ENCODE measurements at places on chromosomes 4 and X.

DNA sequence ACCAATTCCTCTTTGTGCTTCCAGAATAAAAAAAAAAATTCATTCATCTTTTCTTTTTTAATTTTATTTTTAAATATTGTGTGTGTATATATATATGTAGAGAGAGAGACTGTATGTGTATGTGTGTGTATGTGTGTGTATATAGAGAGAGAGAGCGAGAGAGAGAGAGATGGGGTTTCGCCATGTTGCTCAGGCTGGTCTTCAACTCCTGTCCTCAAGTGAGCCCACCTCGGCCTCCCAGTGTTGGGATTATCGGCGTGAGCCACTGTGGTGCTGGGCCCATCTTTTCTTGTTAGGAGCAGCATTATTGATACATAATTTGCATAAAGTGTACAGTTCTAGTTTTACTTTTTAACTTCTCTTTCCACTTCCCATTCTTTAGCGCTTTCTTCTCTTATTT, 33.6 kb downstream of the KDM6A start:
- no peak for DNase-seq

- DNase-seq, result peak; percentile 40
Measured at GRCh38 chr4:3480528-3481112, 17.5 kb downstream of the DOK7 start.

GRCh38 chr4:101846550-101846949, 56.0 kb downstream of the BANK1 start:
- no peak for DNase-seq

- no peak for DNase-seq
Measured at GRCh38 chr4:78673337-78673736, 102.8 kb upstream of the BMP2K start.

DNA sequence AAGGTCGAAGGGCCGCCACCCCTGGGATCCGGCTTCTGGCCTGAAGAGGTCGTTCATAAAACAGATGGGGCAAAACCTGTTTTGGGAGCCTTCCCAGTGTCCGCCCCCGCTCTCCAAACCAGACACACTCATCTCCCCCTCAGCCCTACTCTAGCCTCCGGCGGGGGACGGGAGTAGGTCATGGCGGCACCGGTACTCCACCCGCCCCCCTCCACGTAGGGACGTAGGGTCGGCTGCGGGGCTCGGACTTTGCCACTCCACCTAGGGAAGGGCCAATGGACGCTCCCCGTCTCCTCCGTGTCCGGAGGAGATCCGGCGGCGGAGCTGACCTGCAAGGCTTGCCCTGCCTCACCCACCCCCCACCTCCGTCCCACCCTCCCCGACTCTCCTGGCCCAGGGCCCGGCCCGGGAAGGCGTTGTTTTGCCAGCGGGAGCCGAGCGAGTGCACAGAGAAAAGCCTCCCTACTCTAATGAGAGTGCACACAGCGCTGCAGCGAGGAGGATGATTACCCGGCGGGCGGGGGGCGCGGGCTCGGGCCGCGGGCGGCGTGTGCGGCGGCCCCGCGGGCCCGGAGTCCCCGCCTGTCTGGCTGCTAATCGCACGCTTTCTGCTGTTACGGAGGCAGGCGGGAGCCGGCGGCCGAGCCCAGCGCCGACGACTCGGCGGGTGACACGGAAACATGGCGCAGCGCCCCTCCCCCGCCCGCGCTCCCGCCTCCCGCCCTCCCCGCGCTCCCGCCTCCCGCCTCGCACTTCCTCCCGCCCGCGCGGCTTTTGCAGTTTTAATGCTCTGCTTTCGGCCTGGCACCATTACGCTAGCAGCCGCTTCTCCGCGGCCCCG, 8.3 kb upstream of the BCOR start:
- DNase-seq, result no peak

DNA sequence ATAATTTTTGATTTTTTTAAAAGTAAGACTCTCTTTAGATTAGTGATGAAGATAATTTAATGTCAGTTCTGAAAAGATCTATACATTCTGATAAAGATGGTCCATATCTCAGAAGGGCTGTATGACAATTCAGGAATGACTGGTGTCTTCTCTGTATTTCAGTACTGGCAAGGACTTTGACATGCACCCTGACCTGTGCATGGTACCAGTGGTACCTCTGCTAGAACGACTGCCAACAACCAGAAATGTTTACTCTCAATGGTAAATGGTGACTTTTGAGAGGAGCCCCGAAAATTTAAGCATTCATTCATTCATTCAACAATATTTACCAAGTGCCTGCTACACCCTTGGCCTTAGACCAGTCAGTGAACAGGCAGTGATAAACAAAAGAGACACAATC, 4.8 kb downstream of the NR3C2 start:
- no peak for DNase-seq

GRCh38 chr4:41656106-41656505, 92.4 kb downstream of the PHOX2B start:
- DNase-seq, result no peak

DNA sequence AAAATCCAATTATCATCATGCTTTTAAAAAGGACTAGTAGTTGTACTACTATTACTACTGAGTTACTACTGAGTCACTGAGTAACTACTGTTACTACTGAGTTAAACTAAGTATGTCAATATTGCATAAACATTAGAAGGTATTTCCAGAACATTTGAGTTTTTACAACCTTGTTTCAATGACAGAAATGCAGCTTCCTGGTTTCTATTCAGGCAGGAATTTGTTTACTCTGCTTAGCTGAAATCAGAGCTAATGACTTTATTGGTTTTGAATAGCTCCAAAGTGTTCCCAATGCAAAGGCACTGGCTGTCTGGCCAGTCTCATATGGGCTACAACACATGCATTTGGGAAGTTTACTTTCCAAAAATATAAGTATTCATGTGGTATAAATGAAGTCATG, 12.0 kb downstream of the RPS6KA6 start:
- no peak for DNase-seq

- no peak for DNase-seq
Measured at GRCh38 chrX:76064825-76065224, 108.0 kb upstream of the PBDC1 start.

- DNase-seq, result no peak
Measured at GRCh38 chrX:121781991-121782390, 734.6 kb downstream of the GLUD2 start.

DNA sequence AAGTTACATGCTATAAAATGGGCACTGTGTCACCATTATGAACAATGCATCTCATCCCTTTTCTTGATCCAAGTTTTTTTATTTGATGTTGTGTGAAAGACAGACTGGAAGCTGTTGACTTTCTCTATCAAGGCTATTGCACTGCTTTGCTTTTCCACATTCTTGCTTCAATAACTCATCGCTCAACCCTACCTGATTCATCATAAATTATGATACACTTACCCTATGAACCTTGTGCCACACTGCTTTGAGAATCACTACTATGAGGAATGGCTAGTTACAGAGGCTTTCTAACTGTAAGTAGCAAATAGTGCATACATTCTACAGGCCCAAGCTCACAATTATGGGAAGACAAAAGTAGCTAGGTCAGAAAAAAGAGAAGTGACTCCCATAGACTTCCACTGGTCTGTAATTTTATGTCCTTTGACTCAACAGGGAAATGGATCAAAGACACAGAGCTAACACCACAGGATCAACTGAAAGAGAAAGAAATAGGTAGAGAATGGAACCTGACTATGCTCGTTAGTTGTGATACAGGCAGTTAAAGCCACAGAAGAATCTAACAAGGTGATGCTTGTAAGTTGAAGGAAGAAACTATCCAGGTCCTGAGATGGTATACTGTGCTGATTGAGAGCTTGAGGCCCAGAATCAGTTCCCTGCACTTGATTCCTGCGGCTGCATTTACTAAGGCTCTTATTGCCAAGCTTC, 163.5 kb downstream of the PPP3CA start:
- DNase-seq, result no peak

- DNase-seq, result no peak
Measured at GRCh38 chrX:134547047-134547679, 87.2 kb downstream of the HPRT1 start.

DNA sequence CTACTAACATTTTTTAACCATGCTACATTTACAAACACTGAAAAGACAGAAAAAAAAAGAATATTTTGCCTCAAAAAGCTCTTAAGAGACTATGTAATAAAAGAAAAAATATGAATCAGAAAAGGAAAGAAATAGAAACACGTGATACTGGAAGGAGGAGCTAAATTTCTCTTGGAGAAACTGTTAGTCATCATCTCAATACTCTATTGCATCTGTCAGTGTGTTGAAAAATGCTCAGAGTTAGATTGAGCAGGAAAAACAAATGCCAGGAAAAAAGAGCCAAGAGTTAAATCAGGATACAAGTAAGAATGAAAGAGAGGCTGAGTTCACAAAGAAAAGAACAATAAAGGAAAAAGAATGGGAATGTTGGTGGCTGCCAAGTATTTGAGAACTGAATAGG, 2.6 kb downstream of the RAB28 start:
- DNase-seq, result no peak

DNA sequence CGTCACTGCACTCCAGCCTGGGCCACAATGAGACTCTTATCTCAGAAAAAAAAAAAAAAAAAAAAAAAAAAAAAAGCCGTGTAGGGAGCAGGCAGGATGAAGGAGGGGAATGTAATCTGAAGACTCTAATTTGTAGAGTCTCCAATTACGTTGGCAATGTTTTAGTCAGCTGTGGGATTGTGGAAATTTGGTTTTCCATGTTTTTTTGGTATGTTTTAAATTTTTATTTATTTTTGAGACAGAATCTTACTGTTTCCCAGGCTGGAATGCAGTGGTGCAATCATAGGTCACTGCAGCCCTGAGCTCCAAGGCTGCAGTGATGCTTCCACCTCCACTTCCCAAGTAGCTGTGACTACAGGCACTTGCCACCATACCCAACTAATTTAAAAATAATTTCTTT, 56.5 kb downstream of the NSD2 start:
- DNase-seq, result no peak

DNA sequence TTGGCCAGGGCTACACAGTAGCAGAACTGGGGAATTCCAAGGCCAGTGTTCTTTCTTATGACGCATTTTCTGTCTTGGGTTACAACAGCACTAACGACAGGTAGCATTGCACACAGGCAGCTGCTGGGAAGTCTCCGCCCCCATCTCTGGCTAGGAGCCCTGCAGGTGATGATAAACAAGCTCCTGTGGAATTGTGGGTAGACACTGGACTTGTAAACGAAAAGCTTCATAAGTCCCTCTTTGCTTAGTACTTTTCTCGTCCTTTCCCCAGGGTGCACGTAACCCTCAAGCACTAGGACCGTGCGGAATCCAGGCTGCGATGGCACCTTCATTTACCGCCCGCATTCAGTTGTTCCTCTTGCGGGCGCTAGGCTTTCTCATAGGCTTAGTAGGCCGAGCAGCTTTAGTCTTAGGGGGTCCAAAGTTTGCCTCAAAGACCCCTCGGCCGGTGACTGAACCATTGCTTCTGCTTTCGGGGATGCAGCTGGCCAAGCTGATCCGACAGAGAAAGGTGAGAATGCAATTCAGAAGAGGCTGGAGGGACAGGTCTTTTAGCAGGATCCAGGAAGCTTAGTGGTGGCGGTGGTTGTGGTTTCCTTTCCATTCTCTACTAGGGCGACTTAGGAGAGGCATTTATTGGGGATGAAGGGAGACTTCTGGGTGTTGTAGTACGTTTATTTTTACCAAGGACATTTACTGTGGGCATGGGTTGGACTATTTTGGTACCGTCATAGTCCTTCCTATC, at the start of gene FAAH2:
Gene FAAH2, plus strand, starts transcription at position 200 of the 745 bp plus-strand sequence. Its CDS starts 120 bp downstream, at position 320.
- peak; percentile 25 for DNase-seq

DNA sequence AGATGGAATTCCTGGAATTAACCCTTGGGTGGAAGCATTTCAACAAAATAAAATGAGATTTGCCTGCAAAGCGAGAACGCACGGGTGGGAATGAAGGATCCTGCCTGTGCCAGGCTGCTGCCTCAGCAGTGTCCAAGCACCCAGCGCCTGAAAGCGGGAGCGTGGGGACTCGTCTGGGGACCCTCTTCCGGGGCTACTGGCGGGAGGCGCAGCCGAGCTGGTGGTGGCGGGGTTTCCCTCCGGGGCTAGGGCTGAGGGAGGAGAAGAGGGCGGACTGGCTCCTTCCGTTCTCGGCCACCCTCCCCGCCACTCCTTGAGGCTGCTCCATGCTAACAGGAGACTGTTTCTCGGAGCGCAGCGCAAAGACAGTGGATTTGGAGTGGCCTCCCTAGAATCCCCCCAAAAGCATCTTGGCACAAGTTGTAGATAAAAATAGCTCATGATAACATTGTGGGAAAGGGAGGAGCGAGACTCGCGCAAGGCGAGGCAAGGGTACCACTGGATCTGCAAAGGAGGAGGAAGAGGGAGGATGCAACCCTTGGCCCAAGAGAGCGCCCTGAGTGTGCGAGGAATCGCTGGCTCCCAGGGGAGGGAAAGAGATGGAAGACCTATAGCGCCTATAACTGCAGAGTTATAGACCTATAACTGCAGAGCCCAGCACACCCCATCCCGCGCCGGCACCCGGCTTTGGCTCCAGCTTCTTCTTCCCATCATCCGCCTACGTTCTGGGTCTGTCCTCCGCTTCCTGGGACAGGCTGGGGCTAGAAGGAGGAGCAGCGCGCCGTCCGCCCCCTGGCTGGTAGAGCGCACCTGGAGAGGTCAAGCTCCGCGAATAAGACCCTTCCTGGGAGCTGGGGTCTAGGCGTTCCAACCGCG, 1.3 kb downstream of the HS3ST1 start:
- no peak for DNase-seq

DNA sequence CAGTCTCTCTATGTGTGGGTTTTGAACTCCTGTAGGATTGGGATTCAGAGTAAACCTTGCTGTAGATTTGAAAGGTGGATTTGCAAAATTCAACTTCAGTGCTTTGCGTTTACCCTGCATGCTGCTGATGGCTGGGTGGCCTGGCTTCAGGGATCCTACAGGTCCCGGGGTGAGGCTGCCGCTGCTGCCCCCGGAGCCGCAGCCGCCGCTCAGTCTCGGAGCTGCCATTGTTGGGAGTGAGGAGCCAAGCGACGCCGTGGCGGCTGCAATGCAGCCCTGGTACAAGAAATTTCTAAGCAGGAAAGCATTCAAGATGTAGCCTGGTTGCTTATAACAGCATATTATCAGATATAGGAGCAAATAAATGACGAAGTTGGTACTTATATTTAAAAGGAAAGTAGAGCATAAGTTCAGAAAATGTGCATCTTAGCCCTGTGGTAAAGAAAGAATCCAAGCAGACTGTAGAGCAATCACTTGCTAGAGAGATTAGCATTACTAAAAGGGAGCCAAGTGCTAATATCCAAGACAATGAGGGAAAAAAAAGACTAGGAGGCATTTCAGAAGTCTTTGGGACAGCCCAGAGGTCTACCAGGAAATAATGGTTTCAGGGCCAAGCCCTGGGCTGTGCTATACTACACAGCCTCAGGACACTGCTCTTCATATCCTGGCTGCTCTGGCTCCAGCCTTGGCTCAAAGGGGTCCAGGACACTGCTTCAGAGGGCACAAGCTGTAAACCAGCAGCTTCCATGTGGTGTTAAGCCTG, 36.9 kb upstream of the CHIC1 start:
- no peak for DNase-seq

GRCh38 chrX:106249706-106250379, 81.7 kb downstream of the PWWP3B start:
- no peak for DNase-seq

GRCh38 chr4:14792702-14793227, 209.5 kb upstream of the CPEB2 start:
- DNase-seq, result no peak

GRCh38 chr4:150250293-150250997, 172.2 kb downstream of the DCLK2 start:
- DNase-seq, result no peak

- DNase-seq, result no peak
Measured at GRCh38 chrX:32269866-32270265, 941.5 kb downstream of the DMD start.
